Peyer's patch (tissue), 4 donors: ENCODE measurements at places on chromosomes 4 and X. TPM values are rescaled to one million over a fixed set of nuclear protein-coding genes. Genes with fewer than 3 reads are reported as not detected.
A peak's percentile ranks its signal among the peaks of the same experiment; 100 is the strongest.

Gene FRMPD3
- total RNA-seq, result 0.27 TPM

Gene RTL5
- total RNA-seq, result 1.4 TPM

Gene ARHGAP36
- not detected for total RNA-seq

Gene FGB
- total RNA-seq, result not detected

Gene PITX2
- total RNA-seq, result 6.6 TPM

Gene LIMCH1
- 22.1 TPM for total RNA-seq

Gene MAGEE1
- 0.35 TPM for total RNA-seq

Gene KIAA0232
- total RNA-seq, result 59.3 TPM

Gene REPS2
- total RNA-seq, result 7.4 TPM

Gene SH3BGRL
- 70.1 TPM for total RNA-seq

Gene TRIML2
- not detected for total RNA-seq

- H3K27me3 ChIP-seq, result no peaks in the 10 kb centered on the region
- no peak for DNase-seq
- H3K4me3 ChIP-seq, result no peak overlapping the region
- H3K27ac ChIP-seq, result no peak overlapping the region
- H3K36me3 ChIP-seq, result no peaks in the 10 kb centered on the region
- H3K4me1 ChIP-seq, result no peaks in the 10 kb centered on the region
Measured at GRCh38 chr4:162847945-162848549, 318.6 kb downstream of the NAF1 start.

- H3K36me3 ChIP-seq, result no peaks in the 10 kb centered on the region
- H3K27ac ChIP-seq, result no peak overlapping the region
- DNase-seq, result no peak
Measured at GRCh38 chrX:63424063-63424462, 72.9 kb upstream of the SPIN4 start.

GRCh38 chr4:52939325-52939724 lies 77.2 kb downstream of the RASL11B start:
- H3K4me3 ChIP-seq, result no peak overlapping the region
- H3K4me1 ChIP-seq, result no peaks in the 10 kb centered on the region
- no peak for DNase-seq
- H3K27ac ChIP-seq, result no peak overlapping the region

GRCh38 chr4:140227286-140227685 lies 73.3 kb upstream of the MAML3 start:
- no peaks in the 10 kb centered on the region for H3K27me3 ChIP-seq
- DNase-seq, result no peak

DNA sequence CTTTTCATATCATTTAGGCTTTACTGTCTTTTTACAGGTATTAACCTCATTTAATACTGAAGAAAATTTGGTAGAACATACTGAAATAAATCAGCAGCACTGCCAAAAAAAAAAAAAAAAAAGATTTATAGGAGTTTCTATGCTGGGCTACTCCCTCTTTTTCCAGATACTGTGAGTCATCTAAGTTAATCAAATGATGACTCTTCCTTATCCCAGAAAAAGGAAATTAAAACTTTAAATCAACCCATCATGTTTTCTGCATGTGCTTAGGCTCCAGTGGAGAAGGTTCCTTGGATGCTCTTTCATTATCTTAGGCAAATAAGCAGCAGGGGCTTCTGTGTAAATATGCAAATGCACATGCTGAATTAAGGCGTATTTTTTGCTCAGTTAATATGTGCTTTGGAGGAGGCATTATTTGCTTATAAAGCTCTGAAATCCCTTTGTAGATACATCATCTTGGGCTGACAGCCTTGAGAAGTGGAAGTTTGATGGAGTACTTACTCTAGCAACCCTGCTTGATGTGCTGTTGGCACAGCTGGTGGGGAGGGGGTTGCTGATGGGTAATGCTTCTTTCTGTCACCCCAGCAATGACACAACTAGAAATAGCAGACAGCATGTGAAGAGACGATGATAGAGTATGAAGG lies 136.1 kb downstream of the C4orf33 start:
- no peak overlapping the region for H3K27ac ChIP-seq
- no peak for DNase-seq
- no peaks in the 10 kb centered on the region for H3K36me3 ChIP-seq
- no peaks in the 10 kb centered on the region for H3K4me1 ChIP-seq
- H3K27me3 ChIP-seq, result no peaks in the 10 kb centered on the region

- H3K27ac ChIP-seq, result no peak overlapping the region
- no peak overlapping the region for H3K4me3 ChIP-seq
- no peaks in the 10 kb centered on the region for H3K27me3 ChIP-seq
- H3K36me3 ChIP-seq, result peaks cover 39% of the 10 kb centered on the region
- no peaks in the 10 kb centered on the region for H3K4me1 ChIP-seq
- DNase-seq, result no peak
Measured at GRCh38 chr4:2712261-2712842, 43.8 kb downstream of the TNIP2 start.

DNA sequence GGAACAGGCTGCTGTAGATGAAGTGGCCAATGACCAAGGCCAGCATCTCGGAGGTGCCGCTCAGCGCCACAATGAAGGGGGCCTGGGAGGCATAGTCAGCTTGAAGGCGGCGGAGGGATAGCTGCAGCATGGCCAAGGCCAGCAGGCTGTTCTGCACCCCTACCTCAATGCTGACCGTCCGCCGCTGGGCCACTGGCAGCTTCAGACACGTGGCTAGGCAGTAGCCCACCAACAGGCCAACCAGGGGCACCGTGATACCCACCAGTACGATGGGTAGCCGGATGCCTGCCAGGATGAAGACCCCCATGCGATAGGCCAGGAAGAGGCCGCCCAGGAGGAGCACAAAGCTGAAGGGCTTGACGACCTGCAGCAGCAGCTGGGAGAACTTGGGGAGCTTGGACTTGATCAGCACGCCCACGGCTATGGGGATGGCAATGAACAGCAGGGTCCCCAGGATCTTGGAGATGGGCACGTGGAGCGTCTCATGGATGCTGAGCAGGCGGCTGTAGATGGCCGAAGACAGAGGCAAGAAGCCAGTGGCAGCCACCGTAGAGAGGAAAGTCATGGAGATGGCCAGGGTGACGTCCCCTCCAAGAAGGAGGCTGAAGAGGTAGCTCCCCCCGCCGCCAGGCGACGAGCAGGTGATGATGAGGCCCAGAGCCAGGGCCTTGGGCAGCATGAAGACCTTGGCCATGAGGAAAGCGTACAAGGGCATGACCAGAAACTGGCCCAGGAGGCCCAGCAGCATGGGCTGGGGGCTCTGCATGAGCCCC lies 1.3 kb upstream of the UBL4A start:
- H3K36me3 ChIP-seq, result no peaks in the 10 kb centered on the region
- no peak overlapping the region for H3K27ac ChIP-seq
- H3K27me3 ChIP-seq, result no peaks in the 10 kb centered on the region
- DNase-seq, result no peak
- H3K4me3 ChIP-seq, result no peak overlapping the region

- DNase-seq, result no peak
- H3K36me3 ChIP-seq, result no peaks in the 10 kb centered on the region
- no peak overlapping the region for H3K4me3 ChIP-seq
- H3K27ac ChIP-seq, result no peak overlapping the region
Measured at GRCh38 chrX:41870719-41871151, 52.6 kb downstream of the CASK start.

DNA sequence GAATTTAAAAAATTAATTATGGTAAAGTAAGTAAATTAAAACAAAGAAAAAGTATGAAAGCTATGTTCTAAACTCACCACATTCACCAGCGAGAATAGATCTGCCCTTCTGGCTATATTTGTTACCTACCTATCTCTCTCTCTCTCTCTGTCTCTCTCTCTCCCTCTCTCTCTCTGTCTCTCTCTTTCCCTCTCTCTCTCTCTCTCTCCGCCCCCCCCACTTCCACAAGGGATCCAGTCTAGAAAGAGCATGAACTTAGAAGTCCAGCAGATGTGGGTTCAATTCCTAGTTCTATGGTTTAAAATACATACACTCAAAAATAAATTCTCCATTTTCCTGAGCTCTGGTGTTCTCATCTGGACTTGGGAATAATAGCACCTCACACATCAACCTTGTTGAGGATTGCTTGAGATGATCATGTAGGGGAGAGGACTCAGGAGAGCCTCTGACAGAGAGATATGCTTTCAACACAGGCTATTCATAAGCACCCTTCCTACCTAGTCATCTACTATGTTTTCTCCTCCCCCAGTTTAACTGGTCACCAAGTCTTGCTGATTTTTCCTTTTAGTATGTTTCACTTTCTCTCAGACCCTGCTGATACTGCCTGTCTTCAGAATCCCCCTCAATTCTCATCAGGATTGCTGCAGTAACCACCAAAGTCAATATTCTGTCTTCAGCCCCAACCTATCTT lies 64.7 kb downstream of the SLC7A11 start:
- H3K36me3 ChIP-seq, result no peaks in the 10 kb centered on the region
- DNase-seq, result no peak
- no peak overlapping the region for H3K27ac ChIP-seq
- no peaks in the 10 kb centered on the region for H3K27me3 ChIP-seq
- H3K4me1 ChIP-seq, result no peaks in the 10 kb centered on the region

- no peak overlapping the region for H3K27ac ChIP-seq
- no peak for DNase-seq
- no peaks in the 10 kb centered on the region for H3K27me3 ChIP-seq
- no peaks in the 10 kb centered on the region for H3K36me3 ChIP-seq
- H3K4me1 ChIP-seq, result no peaks in the 10 kb centered on the region
Measured at GRCh38 chr4:177557416-177557815, 115.2 kb upstream of the AGA start.

DNA sequence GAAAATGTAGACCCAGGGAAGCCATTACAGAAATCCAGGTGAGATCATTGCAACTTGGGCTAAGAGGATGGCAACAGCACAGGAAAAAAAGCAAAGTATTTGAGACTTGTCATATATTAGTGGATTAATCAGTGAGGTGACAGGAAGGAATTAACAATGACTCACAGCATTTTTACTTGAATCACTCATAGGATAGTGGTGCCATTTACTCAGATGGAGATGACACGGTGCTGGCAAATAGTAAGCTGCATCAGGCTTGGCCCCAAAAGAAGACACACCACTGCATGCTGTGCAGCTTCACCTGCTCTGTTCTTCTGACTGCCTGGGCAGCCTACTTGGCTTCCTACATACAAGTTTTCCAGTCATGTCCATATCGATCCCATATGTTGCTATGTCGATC lies 144.8 kb downstream of the FRYL start:
- H3K27me3 ChIP-seq, result no peaks in the 10 kb centered on the region
- H3K36me3 ChIP-seq, result no peaks in the 10 kb centered on the region
- H3K27ac ChIP-seq, result no peak overlapping the region
- no peak for DNase-seq
- no peak overlapping the region for H3K4me3 ChIP-seq

- peak overlapping the region; percentile 13 for H3K27ac ChIP-seq
- no peaks in the 10 kb centered on the region for H3K36me3 ChIP-seq
- no peak overlapping the region for H3K4me3 ChIP-seq
- no peaks in the 10 kb centered on the region for H3K4me1 ChIP-seq
Measured at GRCh38 chr4:119038116-119038841, 97.4 kb upstream of the MYOZ2 start.

DNA sequence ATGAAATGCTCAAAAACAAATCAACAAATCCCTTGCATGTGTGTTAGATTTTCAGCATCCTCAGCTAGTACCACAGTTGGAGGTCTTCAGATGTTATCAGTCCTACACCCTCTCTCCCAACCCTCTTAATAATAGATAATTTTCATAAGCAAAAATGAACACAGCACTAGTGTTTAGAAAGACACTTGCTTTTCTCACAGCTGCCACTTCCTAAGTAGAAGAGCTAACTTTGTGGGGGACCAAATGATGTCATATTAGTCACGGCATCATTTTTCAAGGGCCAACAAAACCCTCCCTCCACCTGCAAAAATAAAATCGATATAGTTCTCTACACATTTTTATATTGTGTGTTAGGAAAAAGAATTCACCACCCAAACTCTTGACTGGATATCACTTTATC lies 163.5 kb upstream of the GYPA start:
- no peak overlapping the region for H3K4me3 ChIP-seq
- no peaks in the 10 kb centered on the region for H3K27me3 ChIP-seq

DNA sequence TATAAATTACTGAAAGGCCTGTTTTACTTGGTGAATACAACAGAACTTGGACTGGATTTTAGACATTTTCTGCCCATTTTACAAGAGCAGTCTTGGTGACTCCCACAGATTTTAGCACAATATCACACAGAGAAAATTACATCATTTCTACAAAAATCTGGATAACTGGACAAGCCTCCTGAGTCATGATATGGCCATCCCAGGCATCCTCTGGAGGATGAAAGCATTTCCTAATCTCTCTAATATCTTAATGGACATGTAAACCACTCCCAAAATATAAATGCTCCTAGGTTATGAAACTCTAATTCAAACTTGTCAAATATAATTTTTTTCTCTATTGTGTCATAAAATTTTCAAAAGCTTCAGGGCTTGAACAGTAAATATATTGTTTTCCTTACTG lies 1170.8 kb upstream of the PCDH7 start:
- H3K27me3 ChIP-seq, result no peaks in the 10 kb centered on the region
- no peaks in the 10 kb centered on the region for H3K4me1 ChIP-seq
- no peak overlapping the region for H3K27ac ChIP-seq
- no peak overlapping the region for H3K4me3 ChIP-seq

DNA sequence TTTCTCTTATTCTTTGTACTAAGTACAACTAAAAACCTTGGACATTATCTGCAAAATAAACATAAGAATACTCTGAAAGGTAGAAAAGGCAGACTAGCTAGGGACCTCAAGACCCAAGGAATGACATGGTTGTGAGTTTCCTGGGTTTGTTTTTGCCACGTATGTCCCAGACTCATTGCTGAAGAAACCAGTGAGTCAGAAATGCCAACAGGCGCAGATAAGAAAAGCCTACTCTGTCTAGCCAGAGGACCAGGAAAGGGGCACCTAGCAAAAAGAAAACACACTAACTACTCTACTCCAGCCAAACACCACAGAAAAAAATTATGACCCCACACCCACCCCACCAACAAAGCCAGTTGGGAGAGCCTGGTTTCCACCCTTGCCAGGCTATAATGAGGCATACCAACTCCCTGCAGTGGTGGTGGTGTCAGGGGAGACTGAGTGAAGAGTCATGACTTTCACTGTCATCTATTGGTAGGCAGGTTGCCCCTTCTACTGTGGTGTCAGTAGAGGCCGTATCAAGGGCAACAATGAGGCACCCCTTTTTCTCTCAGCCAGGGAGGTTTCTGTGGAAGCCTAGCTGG lies 10.9 kb downstream of the MTMR1 start:
- H3K4me1 ChIP-seq, result no peaks in the 10 kb centered on the region
- DNase-seq, result no peak
- no peaks in the 10 kb centered on the region for H3K27me3 ChIP-seq
- no peaks in the 10 kb centered on the region for H3K36me3 ChIP-seq
- H3K4me3 ChIP-seq, result no peak overlapping the region
- no peak overlapping the region for H3K27ac ChIP-seq

GRCh38 chr4:2226261-2226660 lies 15.7 kb downstream of the HAUS3 start:
- no peaks in the 10 kb centered on the region for H3K27me3 ChIP-seq
- no peak for DNase-seq
- H3K4me3 ChIP-seq, result no peak overlapping the region
- peaks cover 9% of the 10 kb centered on the region for H3K36me3 ChIP-seq
- no peaks in the 10 kb centered on the region for H3K4me1 ChIP-seq

- H3K36me3 ChIP-seq, result no peaks in the 10 kb centered on the region
- H3K27me3 ChIP-seq, result no peaks in the 10 kb centered on the region
- no peaks in the 10 kb centered on the region for H3K4me1 ChIP-seq
- H3K4me3 ChIP-seq, result no peak overlapping the region
Measured at GRCh38 chrX:57070185-57070984, 51.0 kb downstream of the SPIN2B start.
